ENCODE measurements at places on chromosomes 2 and 18.

DNA sequence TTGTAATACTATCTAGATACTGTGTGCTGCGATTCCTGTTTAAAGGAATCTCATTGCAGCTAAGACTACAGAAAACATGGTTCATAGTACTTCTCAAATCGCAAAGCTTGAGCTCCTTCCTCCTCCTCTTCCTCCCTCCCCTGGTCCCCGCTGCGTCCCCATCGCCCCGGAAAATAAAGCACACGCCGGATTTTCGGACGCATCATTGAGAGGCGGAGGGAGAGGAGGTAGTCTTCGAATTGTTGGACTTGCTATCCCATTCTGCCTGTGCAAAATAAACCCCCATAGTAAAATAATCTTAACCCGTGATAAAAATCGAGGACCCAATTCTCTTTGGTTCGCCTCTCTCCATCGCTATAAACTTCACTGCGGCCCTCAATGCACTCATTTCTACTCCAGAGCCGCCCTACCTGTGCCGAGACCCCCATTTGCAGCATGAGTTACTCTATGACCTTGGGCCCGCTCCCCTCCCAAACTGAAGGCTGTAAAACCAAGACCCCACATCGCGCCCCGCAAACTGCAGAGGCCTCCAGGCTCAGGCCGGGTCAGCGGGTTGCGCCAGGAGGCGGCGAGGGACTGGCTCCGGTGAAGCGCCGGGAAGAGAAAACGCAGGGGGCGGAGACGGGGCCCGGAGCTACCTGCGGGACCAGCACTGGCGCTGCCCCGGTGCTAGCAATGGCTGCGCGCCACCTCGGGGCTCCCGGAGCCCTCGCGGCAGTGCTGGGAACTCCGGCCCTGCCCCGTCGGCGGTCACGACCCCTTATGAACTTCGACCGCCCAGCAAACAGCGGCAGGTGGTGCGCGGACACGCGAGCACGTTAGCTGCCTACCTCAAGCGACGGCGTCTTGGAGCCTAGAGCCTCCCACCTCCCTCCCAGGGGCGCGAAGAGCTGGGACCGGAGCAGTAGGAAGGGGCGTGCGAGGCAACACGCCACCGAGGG, 649 bp downstream of the ESCO1 start:
- peak; percentile 13 for DNase-seq

- DNase-seq = no peak
Observed at GRCh38 chr2:118911166-118911856, 30.7 kb upstream of the MARCO start.

- DNase-seq = no peak
Observed at GRCh38 chr2:49948091-49948490, 793.8 kb upstream of the FSHR start.

DNA sequence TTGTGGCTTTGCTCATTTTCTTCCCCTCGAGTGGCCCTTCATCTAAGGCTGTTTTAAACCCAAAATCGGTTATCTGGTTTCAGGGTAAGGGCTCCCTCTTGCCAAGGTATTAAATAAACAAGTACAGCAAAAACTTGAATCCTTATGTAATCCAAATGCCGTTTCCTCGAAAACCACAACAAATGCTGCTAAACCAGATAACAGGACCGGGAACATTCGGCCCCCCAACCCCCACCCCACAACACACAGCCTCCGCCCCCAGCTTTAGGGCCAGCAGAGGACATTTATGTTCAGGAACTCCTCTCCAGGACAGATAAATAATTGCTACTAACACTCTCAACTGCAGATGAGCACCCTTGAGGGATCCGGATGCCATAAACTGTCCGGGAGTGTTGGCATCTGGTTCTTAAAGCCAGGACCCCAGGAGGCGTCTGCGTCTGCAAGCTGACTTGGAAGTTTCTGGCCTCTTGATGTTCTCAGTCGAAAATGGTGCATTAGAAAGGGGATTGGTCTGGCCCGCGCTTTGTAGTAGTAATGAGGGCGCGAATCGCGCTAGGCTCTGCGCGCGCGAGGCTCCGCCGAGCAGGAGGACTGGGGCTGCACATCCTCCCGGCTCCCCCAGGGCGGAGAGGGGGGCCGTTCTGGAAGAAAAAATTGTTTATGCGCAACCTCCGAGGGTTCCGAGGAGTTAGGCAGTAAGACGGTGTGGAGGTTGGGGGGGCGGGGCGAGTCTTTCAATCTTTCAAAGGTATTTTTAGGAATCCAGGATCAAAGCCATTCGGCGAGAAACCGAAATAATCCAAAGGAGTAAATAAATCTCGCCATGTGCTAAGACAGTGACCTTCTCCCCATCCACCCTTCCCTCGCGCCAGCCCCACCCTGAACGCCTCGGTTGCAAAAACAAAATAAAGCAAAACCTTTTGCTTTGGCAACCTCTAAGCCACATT, 3.9 kb upstream of the ID2 start:
- peak; percentile 71 for DNase-seq

- peak; percentile 16 for DNase-seq
Observed at GRCh38 chr2:61557381-61557780, 19.2 kb upstream of the XPO1 start.

- no peak for DNase-seq
Observed at GRCh38 chr2:77797088-77797487, 274.9 kb upstream of the LRRTM4 start.

DNA sequence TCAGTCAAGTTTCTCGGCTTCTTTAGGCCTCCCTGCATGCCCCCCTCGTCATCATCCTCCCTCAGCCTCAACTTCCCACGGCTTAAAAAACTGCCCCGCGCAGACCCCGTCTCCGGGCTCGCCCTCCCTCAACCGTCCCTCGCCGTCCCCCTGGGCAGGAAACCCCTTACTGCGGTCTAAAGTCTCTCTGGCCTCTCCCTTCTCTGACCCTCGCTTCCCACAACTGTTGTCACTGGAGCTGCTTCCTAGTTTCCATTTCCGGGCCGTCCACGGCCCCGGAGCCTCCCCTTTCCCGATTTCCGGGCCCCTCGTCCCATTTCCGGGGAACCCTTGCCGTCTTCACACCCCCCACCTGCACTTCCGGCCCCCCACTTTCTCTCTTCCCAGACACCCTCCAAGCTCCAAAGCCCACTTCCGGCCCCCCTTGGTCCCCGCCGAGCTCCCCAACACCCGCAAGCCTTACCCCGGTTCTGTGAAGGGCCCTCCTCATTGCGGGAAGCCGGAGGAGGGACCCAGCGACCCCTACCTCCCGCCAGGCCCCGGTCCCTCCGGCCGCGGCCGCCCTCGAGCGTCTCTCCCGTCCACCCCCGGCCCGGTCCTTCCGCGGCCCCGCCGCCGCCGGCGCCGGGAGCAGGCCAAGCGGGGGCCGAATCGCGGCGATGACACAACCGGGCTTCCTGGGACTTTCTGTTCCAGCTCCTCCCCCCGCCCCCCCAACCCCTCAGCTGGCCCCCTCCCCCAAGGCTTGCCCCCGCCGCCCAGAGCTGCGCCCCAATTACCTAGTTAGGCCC, 513 bp downstream of the TRIP12 start:
- peak; percentile 59 for DNase-seq

DNA sequence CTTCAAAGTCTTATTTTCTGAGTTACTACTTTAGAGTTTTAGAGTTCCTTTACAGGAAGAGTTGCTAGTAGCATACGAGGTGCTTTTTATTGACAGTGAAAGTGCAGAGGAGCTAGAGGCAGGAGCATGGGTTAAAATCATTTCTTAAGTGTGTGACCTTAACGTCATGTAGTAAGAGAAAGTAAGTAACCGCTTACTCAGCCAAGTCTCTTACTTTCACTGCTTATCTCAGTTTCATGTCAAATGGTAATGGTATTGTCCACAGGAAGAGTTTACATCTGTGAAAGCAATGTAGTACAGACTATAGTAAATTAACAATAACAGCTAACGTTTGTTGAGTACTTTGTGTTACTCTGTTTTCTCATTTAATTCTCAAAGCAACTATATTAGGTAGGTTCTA, 12.6 kb downstream of the NDUFAF7 start:
- DNase-seq = no peak

- DNase-seq = no peak
Observed at GRCh38 chr18:55845221-55845620, 257.2 kb upstream of the TCF4 start.

DNA sequence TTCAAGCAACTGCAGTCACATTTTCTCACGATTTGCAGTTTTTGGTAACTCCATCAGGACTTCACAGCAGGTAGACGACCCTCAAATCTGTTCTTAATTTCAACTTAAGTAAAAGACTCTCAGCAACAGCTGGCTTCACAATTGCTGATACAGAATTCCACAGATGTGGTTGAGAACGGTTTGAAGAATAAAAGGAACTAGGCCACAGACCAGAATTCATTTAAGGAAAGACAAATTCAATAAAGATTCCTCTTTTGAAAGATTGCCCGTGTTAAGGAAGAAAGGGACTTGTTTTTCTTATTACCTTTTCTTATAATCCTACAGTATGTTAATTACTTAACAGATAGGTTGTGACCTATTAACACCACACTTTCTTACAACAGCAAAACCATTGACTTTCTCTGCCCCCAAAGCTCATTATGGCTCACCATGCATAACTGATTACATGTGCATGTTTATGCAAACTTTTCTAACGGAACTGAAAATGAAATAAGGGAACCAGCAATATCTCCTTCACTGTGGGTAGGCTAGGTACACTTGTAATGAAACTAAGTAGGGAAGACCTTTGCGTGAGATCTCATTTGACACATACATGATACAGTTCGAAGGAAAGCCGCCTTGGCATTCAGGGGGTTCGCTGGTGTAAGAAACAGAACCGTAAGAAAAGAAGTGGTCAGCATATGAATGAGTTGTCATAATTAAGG, 4.7 kb upstream of the ZNF516 start:
- no peak for DNase-seq

DNA sequence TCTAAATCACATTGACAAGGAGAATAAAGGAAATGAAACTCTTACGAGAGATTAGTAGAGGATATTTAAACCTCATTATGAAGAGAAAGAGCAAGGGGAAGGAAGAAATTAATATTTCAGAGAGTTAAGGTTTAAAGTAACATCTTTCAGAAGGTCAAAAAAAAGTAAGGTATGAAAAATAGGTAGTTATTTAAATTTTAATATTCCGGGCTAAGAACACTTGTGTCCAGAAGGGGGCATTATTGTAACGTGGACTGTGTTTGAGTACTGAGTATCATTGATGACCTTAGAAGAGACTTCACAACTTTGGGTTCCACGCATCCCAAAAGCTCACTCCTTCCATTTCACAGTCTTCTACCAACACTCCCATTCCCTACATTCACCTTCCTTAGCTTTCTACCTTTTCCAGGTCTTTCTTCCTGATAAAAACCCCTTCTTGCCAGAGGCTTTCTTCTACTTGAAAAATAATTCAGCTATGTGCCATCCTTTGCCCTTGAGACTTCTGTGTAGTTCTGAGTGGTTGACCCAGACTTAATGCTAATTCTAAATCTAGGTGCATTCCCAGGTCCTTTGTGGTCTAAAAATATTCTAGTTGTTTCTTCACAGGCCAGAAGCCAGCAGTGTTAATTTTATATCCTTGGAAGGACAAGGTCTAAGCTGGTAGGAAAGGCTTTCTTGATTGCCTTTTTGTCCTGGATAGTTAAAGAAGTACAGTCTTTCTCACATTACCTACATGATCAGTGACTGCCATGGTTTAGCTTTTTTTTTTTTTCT, 16.5 kb downstream of the DYNC1I2 start:
- peak; percentile 27 for DNase-seq

GRCh38 chr18:21264651-21265050, 22.6 kb downstream of the GREB1L start:
- DNase-seq = no peak

GRCh38 chr2:18435426-18436037, 124.9 kb downstream of the RDH14 start:
- peak; percentile 64 for DNase-seq

DNA sequence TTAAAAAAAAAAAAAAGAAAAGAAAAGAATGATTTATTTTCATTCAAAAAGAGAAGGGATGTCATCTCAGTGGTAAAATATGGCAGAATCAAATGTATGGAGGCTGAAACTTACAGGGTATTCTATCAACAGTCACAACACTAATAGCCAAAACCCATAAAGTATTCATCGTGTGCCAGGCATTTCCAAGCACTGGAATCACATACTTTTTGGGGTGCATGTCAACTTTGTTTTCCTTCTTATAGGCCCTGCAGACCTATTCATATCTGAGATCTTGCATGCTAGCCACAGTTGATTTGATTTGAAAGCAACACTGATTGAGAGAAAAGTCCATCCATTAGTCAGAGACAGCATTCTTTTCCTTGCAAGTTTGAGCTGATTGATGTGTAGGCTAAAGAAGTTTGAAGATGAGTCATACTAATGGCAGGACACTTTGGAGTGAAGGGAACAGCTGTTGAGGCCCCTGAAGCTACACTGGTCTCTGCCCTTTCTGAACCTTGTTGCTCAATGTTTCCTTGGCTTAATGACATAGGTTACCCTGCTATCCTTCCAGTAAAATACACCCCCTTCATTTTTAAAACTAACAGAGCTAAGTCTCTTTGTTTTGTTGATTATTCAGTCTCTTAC, 22.0 kb downstream of the KATNAL2 start:
- peak; percentile 54 for DNase-seq

DNA sequence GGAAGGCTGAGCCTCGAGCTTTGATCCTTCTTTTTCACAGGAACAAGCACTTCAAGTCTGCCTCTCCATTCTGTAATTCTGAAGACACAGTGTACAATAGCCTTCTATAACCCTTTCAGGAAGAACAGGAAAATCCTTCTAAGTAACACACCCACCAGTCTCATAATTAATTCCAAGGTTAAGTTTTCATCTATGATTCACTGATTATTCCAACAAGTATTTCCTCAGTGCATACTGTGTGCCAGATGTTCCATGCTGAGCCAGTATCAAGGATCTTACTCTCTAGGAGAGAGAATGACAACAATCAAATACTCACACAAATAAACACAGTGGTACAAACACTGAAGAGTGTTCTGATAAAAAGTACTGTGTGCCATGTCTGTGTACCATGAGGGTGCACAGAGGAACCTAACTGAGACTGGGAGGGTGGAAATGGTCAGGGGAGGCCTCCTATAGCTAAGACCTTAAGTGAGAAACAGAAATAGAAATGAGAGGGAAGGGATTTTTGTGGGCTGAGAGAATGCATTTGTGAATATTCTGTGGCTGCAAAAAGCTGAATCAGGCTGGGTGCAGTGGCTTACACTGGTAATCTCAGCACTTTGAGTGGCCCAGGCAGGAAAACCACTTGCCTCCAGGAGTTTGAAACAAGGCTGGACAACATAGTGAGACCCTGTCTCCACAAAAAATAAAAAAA, 7.3 kb upstream of the MTLN start:
- DNase-seq = peak; percentile 40

DNA sequence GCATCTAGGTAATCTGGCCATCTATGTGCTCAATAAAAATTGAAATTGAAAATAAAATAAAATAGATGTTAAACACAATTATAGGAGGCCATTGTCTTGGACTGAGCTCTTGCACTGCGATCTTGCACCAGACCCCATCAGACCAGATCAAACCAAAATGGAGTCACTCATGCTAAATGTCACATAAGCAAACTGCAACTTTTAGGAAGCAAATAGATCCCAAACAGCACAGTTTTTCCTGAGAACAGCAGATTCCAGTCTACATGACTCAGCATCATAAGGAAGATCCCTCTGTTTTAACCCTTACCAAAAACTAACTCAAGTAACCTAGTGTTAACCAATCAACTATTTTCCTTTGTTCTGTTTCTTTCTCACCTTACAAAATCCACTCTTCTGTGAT, 57.7 kb upstream of the LRP1B start:
- peak; percentile 36 for DNase-seq

- peak; percentile 55 for DNase-seq
Observed at GRCh38 chr2:3461801-3462492, 57.4 kb downstream of the ADI1 start.

- no peak for DNase-seq
Observed at GRCh38 chr2:2044269-2045057, 286.6 kb downstream of the MYT1L start.

- DNase-seq = peak; percentile 48
Observed at GRCh38 chr18:55794288-55795052, 206.5 kb upstream of the TCF4 start.

- no peak for DNase-seq
Observed at GRCh38 chr18:74290021-74290420, 1.7 kb downstream of the CYB5A start.
